ENCODE measurements at places on chromosomes 6 and 20.
A peak's percentile ranks its signal among the peaks of the same experiment; 100 is the strongest.

- no peak for DNase-seq
Measured at GRCh38 chr20:57388953-57389694, 2.1 kb upstream of the RBM38 start.

- DNase-seq, result no peak
Measured at GRCh38 chr20:22446613-22447446, 137.5 kb downstream of the FOXA2 start.

- no peak for DNase-seq
Measured at GRCh38 chr20:25324412-25324811, 66.2 kb downstream of the ABHD12 start.

- no peak for DNase-seq
Measured at GRCh38 chr20:57508381-57508780, 16.6 kb downstream of the CTCFL start.

DNA sequence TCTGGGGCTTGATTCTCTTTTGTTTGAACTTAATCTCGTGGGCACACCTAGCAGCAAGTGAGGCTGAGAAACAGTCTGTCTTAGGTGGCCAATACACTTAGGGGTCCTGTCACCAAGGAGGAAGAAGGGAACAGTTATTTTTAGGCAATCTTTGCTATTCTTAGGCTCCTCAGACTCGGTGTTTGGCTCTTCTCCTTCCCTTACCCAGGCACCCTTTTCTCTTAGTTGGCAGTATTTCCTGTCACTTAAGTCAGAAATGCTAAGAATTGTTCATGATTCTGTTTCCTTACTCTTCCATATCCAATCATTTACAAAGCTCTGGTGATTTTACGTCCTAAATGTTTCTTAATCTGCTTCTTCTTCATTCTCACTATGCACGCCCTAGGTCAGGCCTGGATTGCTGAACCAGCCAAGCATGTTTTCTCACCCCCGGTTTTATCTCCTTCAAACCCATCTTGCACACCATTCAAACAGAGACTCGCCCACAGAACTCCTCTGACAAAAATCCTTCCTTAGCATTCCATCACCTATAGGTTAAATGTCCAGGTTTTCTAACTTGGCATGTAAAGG, 45.2 kb upstream of the TMEM217 start:
- DNase-seq, result peak; percentile 64

DNA sequence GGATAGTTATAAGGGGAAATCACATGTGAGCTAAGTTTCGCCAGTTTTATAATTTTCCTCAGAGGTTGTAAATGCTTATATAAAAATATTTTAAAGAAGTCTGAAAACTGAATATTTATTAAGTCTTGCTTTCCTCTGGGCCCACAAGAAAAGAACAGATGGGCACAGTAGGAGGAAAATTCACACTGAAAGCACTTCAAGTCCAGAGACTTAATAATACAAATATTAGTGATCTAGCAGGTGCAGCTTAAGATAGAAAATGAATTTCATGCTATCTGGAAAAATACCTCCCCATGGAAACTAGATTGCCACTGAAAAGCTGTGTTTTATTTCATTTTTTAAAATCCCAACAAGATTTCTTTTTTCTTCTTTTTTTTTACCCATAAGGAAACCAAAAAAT, 47.2 kb downstream of the ORC3 start:
- no peak for DNase-seq

- no peak for DNase-seq
Measured at GRCh38 chr6:166514196-166514595, 72.3 kb downstream of the RAMACL start.

GRCh38 chr20:4937407-4938319, 63.6 kb downstream of the SLC23A2 start:
- DNase-seq, result no peak

DNA sequence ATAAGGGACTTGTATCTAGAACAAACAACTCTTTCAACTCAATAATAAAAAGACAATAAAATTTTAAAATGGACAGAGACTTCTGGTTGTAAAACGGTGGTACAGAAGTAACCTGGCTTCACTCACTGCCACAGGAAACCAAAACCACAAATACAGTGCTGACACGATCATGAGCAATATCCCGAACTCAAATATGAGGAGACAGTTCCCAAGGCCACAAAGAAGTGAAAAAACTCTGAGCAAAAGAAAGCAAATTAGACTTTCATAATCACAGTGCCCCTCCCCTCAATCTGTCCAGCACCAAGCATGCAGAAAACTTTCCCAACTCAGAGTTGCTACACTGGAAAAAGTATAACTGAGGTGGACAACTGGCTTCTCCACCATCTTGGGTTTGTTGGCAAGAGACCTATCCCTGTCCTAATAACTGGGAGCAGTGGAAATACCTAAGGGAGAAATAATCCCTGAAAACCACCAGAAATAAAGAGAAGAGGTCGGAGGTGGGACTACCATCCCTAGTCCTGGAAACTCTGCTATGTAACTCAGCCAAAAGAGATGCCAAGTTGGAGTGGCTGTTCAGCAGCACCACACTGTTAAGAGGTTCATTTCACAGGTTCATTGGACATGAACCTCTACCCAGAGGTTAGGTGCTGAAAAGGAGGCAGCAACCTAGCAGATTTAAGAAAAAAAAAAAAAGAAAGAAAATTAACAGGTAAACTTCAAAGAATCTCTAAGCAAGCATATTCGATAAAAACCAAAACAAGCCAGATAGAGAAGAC, 55.5 kb downstream of the REV3L start:
- DNase-seq, result peak; percentile 16

- DNase-seq, result no peak
Measured at GRCh38 chr6:115902436-115902835, 158.3 kb downstream of the FRK start.

DNA sequence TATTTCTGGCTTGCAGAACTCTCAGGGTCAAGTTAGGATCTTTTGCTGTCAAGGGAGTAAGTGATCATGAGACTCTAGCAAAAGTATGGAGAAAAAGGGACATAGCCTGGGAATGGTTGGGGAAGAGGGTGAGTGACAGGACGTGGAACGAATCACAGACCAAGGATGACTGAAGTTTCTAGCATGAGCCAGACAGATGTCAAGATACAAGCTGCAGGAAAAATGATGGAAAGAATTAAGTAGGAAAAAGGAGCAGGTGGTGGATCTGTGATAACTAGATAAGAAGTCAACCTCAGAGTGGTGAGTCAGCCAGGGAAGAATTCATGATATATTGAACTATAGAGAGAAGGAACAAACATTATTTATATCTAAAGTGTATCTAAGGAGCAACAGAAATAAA, 159.8 kb upstream of the SYNDIG1 start:
- no peak for DNase-seq

GRCh38 chr20:60016406-60016805, 58.2 kb downstream of the CDH26 start:
- no peak for DNase-seq

DNA sequence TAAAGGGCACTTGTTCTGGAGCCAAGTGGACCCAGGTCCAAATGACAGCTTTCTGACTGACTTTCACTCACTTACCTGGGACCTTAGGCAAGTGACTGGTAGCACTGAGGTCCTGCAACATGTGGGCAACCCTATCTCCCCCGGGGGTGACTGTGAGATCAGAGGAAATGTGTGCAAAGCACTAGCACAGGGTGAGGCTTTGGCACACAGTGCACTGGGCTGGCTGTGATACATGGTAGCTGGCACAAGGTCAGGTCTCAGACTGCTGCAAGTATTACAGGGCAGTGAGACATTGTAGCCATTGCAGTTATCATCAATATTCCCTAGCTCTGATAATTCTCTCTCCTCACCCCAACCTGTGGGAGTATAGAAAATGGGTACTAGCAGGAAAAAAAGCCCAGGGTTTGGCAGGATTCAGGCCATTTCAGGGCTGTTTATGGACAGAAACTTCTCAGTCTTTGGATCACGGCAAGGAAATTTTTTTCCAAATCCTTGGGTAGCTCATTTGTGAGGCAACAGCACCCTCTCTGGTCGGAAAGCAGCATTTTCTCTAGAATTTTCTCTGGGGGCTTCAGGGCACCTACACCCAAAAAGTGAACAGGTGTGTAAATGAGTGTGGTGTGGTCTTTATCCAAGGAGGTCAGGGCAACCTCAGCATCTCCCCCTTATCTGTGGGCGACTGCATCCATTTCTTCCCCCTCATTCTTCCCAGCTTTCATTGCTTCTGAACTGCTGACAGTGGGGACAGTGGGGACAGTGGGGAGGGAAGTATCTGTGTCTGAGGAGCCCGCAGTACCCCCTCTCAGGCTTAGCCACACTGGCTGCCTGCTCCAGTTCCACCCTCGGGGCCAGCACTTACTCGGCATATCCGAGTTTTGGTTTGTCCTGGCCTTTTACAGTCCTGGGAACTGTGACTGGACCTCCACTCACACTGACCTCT, 148.7 kb upstream of the PHACTR3 start:
- no peak for DNase-seq

DNA sequence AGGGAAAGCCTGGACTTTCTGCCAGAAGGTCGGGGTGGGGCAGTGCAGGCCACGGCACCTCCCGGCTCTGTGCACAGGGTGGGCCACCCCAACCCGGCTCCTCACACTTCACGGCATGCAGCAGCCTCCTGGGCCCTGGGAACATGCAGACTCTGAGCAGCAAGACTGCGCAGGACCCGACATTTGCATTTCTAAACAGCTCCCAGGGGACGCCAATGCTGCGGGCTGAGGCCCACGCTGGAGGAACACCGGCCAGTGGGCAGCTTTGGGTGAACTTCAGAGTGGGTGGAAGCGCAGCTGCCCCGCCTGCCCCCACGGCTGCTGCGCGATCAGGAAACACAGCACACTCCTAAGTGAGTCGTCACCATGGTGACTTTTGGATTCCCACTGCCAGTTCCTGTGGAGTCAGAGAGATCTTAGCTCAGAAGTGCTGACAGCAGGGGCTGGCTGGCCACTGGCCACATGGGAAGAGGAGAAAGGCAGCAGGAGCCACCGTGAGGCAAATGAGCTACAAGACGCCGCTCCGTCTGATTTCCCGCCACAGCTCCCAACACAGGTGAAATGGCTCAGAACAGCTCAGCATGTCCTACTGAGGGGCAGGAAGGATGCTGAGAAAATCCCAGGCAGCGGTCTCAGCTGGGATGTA, 52.1 kb downstream of the RNASET2 start:
- no peak for DNase-seq

GRCh38 chr6:80217794-80218193, 111.3 kb downstream of the BCKDHB start:
- DNase-seq, result no peak

GRCh38 chr20:31968291-31969126, 558 bp downstream of the XKR7 start:
- DNase-seq, result no peak

- no peak for DNase-seq
Measured at GRCh38 chr20:63857764-63858392, 3.4 kb upstream of the ABHD16B start.

GRCh38 chr6:167115054-167115453, 7.8 kb upstream of the CCR6 start:
- no peak for DNase-seq

- no peak for DNase-seq
Measured at GRCh38 chr6:146984251-146984924, 219.8 kb upstream of the STXBP5 start.

DNA sequence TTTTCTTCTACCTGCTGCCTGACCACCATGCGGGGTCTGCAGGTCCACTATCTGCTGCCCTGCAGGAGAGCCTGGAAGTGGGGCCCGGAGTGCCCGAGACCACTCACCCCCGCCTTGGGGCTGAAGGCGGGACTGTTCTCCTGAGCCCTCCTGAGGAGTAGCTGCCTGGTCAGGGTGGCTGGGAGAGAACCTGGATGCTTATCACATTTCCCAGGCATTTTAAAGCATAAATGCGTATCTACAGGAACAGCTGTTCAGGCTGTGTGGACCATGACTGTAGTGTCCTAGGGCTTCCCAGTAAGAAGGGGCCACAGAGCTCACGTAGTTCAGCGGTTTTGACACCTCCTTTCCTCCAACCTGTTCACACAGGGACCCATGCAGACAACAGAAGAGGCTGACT, 123.3 kb downstream of the AGPAT4 start:
- DNase-seq, result no peak

GRCh38 chr6:145012039-145012662, 723.2 kb downstream of the EPM2A start:
- DNase-seq, result no peak

- DNase-seq, result no peak
Measured at GRCh38 chr6:167000759-167001158, 1.6 kb downstream of the CEP43 start.

DNA sequence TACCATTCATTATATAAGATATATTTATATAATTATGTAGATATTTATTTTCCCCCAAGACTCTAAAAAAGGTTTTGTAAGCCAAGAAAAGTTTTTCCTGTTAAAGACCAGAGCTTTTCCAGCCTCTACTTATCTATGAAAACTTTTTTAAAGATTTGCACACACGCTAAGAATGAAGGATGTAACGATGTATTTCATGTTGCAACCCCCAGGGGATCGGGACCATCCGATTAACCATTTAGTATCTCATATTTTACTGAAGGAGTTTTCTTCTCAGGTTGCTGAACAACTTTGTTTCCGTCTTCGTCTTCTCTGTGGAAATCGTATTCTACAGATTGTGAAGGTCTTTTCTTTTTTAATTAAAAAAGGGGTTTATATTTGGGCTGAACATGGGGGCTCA, 70.0 kb upstream of the SASH1 start:
- DNase-seq, result no peak

- no peak for DNase-seq
Measured at GRCh38 chr20:63863021-63863797, 1.9 kb upstream of the TPD52L2 start.

DNA sequence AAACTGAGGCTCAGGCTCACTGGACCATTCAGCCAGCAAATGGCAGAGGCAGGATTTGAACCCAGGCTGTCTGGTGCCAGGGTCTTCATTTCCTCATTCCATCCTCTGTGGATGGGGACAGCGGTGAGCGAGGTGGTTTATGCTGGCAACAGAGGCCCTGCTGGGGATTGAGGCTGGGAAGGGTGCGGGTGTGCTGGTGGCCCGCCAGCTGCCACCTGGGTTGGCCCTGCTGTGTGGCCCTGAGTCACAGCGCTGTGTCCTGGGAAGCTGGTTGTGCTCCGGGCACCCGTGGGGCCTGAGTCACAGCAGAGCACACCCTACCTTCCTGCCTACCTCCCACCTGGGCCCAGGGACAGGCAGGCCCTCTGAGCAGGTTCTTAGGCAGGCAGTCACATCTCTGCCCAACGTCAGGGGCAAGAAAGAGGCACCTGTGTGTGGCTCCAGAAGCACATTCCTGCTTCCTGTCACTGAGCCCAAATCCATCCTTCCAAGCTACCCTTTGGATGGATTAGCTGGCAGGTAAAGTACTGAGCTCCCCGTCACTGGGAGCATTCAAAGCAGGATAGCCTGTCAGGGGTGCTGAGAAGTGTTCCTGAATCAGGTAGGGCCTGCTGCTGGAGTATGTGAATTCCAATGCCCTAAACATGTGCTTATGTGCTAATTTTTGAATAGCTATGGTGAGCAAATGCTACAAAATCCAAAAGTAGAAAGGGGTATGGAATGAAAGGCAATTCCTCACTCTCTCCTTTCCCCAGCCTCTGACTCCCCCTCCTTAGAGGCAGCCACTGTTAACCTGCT, 53.9 kb downstream of the CEBPB start:
- DNase-seq, result no peak

GRCh38 chr6:42419490-42420280, 32.0 kb downstream of the TRERF1 start:
- no peak for DNase-seq

- no peak for DNase-seq
Measured at GRCh38 chr6:3712827-3713665, 38.5 kb downstream of the PXDC1 start.

Data from epithelial cell of proximal tubule (primary cell).